ENCODE measurements at places on chromosomes 7 and 10. TPM values are rescaled to one million over a fixed set of nuclear protein-coding genes. Genes with fewer than 3 reads are reported as not detected.

GRCh38 chr7:111765751-111766643, 203.7 kb upstream of the IMMP2L start:
- no peaks in the 10 kb centered on the region for H3K4me1 ChIP-seq
- H3K27ac ChIP-seq = no peak overlapping the region
- H3K27me3 ChIP-seq = no peaks in the 10 kb centered on the region
- H3K4me3 ChIP-seq = no peak overlapping the region
- no peaks in the 10 kb centered on the region for H3K36me3 ChIP-seq

DNA sequence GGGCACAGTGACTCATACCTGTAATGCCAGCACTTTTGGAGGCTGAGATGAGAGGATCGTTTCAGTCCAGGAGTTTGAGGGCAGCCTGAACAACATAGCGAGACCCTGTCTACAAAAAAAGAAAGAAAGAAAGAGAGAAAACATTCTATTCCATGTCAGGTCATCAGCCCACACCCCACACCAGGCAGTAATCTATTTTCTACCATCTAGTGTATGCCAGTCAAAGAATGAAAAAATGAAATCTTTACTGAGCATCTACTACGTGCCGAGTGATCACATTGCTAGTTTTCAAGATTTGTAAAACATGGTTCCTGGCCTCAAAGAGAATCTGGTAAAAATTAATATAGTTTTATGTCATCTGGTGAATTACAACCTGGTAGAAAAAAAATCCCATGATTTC, 3.1 kb upstream of the EPHB4 start:
- peaks cover under 1% of the 10 kb centered on the region for H3K4me1 ChIP-seq
- no peak for DNase-seq
- H3K36me3 ChIP-seq = no peaks in the 10 kb centered on the region
- H3K27me3 ChIP-seq = no peaks in the 10 kb centered on the region
- no peak overlapping the region for H3K27ac ChIP-seq
- no peak overlapping the region for H3K4me3 ChIP-seq

GRCh38 chr7:45219801-45220435, 62.3 kb downstream of the RAMP3 start:
- H3K27me3 ChIP-seq = peaks cover 34% of the 10 kb centered on the region
- H3K4me3 ChIP-seq = no peak overlapping the region

Gene LMOD2
- total RNA-seq = not detected

Gene MUC3A
- 2.0 TPM for total RNA-seq

DNA sequence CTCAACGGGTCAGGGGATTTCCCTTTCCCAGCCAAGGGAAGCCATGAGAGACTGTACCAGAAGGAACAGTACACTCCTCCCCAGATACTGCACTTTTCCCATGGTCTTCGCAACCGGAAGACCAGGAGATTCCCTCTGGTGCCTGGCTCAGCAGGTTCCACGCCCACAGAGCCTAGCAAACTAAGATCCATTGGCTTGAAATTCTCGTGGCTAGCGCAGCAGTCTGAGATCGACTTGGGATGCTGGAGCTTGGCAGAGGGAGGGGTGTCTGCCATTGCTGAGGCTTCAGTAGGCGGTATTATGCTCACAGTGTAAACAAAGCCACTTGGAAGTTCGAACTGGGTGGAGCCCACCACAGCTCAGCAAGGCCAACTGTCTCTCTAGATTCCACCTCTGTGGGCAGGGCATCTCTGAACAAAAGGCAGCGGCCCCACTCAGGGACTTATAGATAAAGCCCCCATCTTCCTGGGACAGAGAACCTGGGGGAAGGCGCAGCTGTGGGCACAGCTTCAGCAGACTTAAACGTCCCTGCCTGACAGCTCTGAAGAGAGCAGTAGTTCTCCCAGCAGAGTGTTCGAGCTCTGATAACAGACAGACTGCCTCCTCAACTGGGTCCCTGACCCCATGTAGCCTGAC, 29.6 kb downstream of the SLC16A12 start:
- DNase-seq = no peak
- H3K36me3 ChIP-seq = no peaks in the 10 kb centered on the region
- no peaks in the 10 kb centered on the region for H3K4me1 ChIP-seq

Gene CYP2C19
- not detected for total RNA-seq

Gene MYL10
- total RNA-seq = 0.30 TPM

DNA sequence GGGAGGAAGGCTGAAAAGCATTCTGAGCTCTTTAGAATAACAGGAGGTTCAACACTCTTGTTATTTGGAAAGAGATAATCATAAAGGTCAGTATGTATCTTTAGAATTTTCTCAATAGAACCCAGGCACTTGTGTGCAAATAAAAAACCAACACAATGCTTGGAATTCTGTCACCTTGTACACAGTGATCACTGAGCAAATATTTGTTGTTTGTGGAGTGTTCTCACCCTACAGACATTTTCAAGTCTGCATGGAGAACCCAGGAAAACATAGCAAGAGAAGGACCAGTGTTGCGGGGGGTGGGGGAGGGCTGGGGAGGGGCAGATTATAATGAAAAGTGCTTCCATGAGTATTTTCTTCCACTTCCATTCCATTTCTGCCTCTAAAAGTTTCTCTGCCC, 87.4 kb downstream of the FAM107B start:
- H3K27ac ChIP-seq = no peak overlapping the region
- H3K36me3 ChIP-seq = no peaks in the 10 kb centered on the region
- DNase-seq = no peak
- peaks cover 6% of the 10 kb centered on the region for H3K4me1 ChIP-seq

DNA sequence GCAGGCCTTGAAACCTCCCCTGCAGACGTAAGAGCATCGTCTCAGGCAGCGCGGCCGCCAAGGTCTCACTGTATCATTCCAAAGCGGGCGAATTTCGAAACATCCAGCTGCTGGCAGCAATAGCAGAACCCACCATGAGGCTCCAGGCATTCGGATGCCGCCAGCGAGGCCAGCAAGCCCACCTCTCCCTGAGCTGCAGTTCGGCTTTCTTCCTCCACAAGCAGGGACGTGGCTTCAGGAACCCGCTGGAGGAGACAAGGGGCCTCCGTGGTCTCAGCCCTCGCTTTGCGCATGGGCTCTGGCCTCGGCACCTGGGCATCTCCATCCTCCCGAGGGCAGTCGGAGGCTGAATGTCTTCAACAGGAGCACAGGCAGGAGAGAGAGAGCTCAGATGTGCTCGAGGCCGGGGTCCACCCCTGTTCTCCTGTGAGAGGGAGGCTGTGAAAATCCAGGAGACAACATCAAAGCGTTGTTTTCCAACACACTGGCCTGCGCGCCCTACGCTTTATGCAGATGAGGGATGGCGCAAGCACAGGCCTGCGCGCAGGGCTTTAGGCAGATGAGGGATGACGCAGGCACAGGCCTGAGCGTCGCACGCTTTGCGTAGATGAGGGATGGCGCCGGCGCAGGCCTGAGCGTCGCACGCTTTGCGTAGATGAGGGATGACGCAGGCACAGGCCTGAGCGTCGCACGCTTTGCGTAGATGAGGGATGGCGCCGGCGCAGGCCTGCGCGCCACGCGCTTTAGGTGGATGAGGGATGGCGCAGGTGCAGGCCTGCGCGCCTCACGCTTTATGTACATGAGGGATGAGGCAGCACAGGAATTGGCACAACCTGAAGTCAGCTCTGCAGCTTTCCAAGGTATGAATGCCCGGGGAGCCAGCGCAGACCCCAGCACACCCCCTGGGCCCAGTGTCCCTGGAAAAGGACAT, 103.2 kb downstream of the WDR37 start:
- no peak for DNase-seq
- no peak overlapping the region for H3K4me3 ChIP-seq
- no peaks in the 10 kb centered on the region for H3K36me3 ChIP-seq
- no peaks in the 10 kb centered on the region for H3K4me1 ChIP-seq
- peaks cover 16% of the 10 kb centered on the region for H3K27me3 ChIP-seq

GRCh38 chr7:16930946-16931345, 49.2 kb upstream of the AGR3 start:
- DNase-seq = no peak
- H3K27me3 ChIP-seq = no peaks in the 10 kb centered on the region
- no peaks in the 10 kb centered on the region for H3K36me3 ChIP-seq
- no peak overlapping the region for H3K27ac ChIP-seq

- no peaks in the 10 kb centered on the region for H3K4me1 ChIP-seq
- H3K4me3 ChIP-seq = no peak overlapping the region
- H3K36me3 ChIP-seq = no peaks in the 10 kb centered on the region
- no peak for DNase-seq
- no peaks in the 10 kb centered on the region for H3K27me3 ChIP-seq
Measured at GRCh38 chr7:158252837-158253669, 334.6 kb downstream of the PTPRN2 start.

Gene ARID5B
- 29.0 TPM for total RNA-seq

Gene MSMB
- not detected for total RNA-seq

Gene BCL7B
- total RNA-seq = 53.0 TPM

- H3K4me3 ChIP-seq = no peak overlapping the region
- H3K27me3 ChIP-seq = peaks cover 36% of the 10 kb centered on the region
- H3K4me1 ChIP-seq = no peaks in the 10 kb centered on the region
Measured at GRCh38 chr10:100570506-100570905, 34.8 kb downstream of the HIF1AN start.

Gene SIRT1
- 42.6 TPM for total RNA-seq

DNA sequence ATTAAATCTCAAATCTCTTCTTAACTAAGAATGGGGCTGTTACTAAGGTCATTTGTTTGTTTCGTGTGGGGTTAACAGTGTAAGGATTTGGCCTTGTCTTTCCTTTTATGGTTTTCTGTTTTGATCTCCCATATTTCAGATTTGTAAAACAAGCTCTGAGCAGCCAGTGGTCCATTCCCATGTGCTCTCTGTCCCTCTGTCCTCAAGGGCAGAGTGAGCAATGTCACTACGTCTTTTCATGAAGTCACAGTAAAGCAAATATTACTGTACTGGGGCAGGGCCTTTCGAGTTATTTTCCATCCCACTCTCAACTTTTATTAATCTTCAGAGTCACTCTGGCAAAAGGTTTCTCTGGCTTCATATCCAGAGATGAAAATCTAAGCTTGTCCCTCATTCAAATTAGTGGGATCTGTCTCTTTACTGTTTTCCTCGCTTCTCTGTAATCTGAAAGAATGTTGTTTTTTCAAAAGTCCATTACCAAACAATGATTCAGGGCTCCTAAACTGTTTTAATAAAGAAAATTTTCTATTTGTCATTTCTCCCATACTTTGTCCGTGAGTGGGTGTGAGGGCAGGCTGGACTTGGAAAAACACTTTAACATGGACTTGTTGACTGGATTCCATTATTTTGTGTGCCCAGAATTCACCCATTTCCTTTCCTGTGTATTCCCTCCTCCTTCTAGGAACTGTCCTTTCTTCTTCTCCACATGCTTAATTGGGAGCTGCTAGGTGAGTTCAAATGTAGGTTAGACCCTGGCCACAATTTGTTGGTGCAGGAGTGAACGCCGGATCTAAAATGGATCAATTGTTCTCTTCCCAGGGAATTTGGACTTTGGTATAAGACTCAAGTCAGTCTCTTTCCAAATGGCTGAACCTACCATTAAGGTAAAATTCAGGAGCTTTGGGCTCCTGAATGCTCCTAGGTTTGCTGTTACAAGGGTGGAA, 42.1 kb upstream of the NAMPT start:
- no peaks in the 10 kb centered on the region for H3K27me3 ChIP-seq
- no peak overlapping the region for H3K27ac ChIP-seq
- H3K4me3 ChIP-seq = no peak overlapping the region
- H3K4me1 ChIP-seq = peaks cover 5% of the 10 kb centered on the region
- H3K36me3 ChIP-seq = no peaks in the 10 kb centered on the region

DNA sequence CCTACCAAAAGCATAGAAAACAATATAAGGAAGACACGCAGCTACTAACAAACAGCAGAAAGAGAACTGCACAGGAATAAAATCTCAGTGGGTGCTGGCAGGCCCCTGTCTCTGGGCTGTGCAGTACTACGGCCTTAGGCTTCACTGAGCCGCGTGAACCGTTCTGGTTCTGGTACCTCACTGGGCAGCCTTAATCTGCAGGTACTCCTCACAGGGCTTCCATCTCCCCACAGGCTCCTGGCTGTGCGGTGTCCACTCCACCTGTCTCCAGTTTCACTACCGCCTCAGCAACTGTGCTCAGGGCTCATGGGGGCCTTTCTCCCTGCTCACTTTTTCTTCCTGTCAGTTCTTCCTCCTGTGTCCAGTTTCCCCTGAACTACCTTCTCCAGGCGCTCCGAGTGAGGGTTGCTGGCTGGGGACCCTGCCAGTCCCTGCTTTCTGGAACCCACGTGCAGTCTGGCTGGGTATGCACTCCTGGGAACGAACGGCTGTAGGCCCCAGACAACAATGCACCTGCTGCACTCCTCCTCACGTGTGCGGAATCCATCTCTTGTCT, 75.7 kb downstream of the VIPR2 start:
- no peak overlapping the region for H3K4me3 ChIP-seq
- no peak overlapping the region for H3K27ac ChIP-seq
- H3K27me3 ChIP-seq = no peaks in the 10 kb centered on the region
- no peaks in the 10 kb centered on the region for H3K4me1 ChIP-seq
- DNase-seq = no peak

DNA sequence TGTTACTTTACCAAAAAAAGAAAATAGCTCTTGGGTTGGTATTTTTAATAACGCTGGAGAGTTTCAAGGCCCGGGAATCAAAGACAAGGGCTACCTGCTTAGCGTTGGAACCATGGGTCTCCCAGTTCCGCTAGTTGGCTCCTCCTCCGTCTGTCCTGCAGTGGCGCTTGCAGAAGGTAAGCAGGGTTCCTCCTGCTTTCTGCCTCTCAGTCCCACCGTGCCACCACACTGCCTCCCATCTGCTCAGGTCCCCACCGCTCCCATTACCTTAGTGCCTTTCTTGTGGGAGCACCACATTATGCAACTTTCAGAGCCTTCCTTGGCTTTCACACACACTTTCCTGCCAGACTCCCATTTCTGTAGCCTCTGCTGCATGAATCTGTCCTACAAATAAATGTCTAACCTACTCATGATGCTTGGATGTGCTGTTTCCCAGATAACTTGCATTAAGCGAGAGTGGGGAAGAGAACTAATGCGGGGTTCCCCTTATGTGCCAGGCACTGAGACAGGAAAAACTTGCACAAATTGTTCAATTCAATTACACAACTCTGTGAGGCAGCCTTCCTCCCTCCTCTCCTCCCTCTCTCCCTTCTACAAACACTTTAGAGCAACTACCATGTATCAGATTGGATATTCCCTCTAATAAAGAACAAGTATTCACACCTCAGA, 124.5 kb downstream of the AOAH start:
- no peak for DNase-seq
- H3K27ac ChIP-seq = no peak overlapping the region
- no peaks in the 10 kb centered on the region for H3K27me3 ChIP-seq
- no peaks in the 10 kb centered on the region for H3K4me1 ChIP-seq

- no peaks in the 10 kb centered on the region for H3K36me3 ChIP-seq
- DNase-seq = no peak
- no peak overlapping the region for H3K4me3 ChIP-seq
- no peaks in the 10 kb centered on the region for H3K4me1 ChIP-seq
- no peak overlapping the region for H3K27ac ChIP-seq
Measured at GRCh38 chr7:135204341-135204749, 7.0 kb downstream of the WDR91 start.

All from A673 (cell line).